ENCODE measurements at places on chromosomes 3 and 15. TPM values are rescaled to one million over a fixed set of nuclear protein-coding genes. Genes with fewer than 3 reads are reported as not detected.
A peak's percentile ranks its signal among the peaks of the same experiment; 100 is the strongest.

DNA sequence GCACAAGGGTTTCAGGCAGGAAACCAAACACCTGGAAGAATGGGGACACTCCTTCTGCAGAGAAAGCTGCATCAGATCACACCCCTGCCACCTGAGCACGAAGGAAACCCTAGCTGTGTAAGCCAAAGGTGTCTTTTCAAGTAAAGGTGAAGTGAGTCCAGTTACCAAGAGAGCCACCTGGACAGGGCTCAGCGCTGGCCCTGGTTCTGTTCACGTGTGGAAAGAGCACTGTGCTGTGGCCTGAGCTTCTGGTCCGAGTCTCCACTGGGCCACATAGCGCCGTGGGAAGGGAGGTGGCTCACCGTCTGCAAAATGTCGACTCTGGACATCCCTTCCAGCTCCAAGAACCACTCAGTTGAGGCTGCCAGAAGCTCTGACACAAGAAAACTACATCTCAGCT lies 151.1 kb downstream of the ADAMTS17 start:
- no peak for DNase-seq

DNA sequence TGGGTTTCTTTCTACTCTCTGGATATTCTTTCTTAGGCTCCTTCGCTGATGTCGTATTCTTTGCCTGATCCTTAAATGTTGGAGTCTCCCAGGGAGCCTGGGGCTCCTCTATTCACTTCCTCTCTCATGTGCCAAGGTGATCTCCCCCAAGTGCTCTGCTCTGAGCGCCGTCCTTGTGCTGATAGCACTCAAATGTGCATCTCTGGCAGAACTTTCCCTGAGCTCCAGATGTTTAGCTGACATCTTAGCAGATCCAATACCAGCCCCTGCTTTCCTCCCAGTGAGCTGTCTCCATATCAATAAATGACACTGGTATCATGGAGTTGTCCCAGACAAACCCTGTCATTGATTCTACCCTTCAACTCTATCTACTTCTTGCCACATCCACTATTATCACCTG lies 62.4 kb downstream of the NTRK3 start:
- no peak for DNase-seq

DNA sequence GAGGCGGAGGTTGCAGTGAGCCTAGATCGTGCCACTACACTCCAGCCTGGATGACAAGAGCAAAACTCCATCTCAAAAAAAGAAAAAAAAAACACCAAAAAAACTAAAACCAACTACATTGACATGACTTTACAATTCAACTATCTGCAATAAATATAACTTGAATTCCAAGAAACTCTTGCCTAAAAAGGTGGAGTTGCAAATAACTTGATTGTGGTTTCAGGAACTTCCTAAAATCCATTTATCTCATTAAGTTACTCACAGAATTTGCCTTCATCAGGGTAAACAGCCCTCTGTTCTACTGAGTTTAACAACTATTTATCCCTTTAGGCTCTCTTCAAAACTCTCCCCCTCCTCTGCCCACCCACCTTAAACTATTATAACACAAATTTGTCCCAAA lies 2.7 kb upstream of the MAPK6 start:
- no peak for DNase-seq

- no peak for DNase-seq
These were observed 3.0 kb downstream of the PLA1A start for GRCh38 chr3:119600732-119601131.

DNA sequence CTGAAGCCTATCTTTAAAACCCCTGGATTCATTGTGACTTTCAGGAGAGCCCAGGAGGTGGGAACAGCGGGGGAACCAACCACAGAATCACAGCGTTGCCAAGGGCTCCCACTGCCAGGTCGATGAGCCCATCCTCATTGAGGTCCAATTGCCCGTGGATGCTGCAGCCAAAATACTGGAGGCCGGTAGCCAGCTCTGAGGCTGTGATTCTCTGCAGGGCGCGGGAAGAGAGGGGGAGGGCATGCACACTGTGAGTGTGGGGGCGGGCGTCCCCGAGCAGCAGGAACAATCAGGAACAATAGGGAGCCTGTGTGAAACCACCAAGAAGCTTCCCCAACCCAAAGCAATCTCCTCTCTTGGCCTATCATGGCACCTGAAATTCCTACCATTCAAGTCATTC lies 53.4 kb downstream of the FEM1B start:
- DNase-seq, result no peak

GRCh38 chr3:112143251-112143650 lies 10.2 kb upstream of the GCSAM start:
- no peak for DNase-seq

DNA sequence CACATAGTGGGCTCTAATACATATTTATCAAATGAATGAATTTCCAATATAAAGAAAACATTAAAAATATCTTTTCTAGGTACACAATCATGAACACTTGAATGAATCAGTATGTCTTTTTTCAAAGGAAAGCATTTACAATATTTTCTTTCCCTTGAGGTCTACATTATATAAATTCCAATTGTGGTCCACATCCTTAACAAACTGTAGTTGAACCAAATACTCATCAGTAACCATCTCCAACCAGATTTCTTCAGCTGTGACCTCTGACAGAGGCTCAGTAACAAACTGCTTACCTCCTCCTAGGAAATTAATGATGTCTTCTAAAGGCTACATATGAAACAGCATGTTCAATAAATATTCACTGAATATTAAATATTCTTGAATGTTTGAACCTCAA lies 58.8 kb downstream of the CFAP20DC start:
- no peak for DNase-seq

DNA sequence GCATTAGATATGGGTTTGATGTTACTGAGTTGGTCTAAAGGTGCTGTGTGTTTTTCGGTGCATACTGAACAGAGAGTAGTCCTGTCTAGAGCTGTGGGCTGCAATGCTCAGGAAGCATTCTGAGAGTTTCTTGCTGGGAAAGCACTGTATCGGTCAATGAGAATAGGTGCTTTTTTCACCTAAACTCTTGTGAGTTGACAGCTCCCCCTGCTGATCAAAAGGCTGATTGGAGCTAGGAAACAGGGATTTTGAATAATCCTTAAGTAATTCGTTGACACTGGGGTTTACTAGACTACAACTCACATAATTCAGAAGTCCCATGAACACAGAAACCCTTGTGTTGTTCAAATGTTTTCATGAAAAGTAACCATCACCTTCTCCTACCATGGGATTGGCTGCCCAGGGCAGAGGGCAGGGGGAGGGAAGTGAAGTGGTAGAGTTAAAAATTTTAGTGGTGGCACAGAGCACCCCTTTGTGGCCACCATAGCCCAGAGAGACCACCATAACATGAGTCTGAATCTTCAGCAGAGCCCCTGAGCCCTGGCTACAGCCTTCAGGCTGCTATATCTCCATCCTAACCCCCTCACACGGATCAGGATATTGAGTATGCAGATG lies 13.0 kb upstream of the MANF start:
- peak; percentile 44 for DNase-seq

PTH1R gene
- 1.4 TPM for total RNA-seq

SMAD6 gene
- total RNA-seq, result 7.9 TPM

ATP11B gene
- total RNA-seq, result 117 TPM

ITIH1 gene
- total RNA-seq, result not detected

Measured in transverse colon (tissue), 4 donors.